ENCODE measurements at places on chromosomes 7 and 10.
A peak's percentile ranks its signal among the peaks of the same experiment; 100 is the strongest.

GRCh38 chr7:30322271-30323005, 38.0 kb downstream of the ZNRF2 start:
- peak; percentile 57 for DNase-seq

DNA sequence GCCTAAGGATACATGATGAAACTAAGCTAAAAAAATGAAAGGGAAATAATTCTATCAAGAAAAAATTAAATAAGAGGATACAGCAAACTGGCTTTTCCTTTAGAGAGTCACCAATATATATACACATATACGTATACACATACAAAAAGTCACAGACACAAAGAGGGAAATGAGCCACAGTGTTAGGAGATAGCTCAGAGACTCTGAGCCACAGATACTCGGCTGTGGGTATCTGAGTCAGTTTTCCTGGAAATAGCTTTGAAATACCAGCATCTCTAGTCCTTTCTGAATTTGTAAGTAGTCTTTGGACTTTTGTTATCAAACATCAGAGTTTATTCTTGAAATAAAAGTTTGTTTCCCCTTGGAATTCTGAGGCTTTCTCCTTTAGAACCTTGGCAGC, 111.8 kb downstream of the TBXAS1 start:
- DNase-seq = no peak

DNA sequence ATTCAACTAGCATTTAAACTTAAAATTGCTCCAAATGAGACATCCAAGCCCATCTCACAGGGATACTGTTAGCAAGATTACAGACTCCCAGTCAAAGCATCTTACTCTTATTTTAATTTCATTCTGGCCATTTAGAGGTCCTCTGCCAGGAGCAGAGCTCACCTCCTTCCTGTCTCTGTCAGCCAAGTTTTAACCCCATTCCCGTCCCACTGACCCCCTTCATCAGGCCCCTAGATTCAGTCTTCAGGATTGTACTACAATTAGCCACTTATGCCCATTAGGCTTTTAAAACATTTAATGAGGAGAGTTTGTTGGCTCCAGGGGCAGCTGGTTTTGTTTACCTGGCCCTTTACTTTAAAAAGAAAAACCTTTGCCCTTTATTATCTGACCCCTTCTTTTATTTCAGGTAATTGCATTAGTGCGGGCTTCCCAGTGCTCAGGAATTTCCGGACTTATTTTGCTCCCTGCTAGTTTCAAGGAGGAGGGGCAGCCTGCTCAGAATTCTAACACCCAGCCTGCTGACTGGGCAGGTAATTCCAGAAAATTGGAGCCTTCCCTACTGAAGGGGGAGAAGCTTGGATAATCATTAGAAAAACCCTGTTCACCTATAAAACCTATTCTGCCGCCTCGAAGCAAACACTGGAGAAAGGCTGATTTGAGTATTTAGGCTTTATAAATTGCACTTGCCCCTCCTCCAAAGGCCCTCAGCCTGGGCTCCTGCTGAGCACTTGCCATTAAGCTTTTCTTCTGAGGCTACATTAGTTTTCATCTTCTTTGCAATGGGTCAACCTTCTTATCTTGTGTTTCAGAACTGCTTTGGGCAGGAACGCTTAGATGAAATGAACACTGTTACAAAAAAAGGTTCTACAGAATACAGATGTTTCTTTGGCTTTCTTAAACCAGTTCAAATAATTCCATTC, 200.5 kb upstream of the HPS1 start:
- DNase-seq = no peak

GRCh38 chr7:129298268-129298893, 73.6 kb downstream of the AHCYL2 start:
- DNase-seq = peak; percentile 53

- DNase-seq = no peak
Measured at GRCh38 chr10:70952401-70952800, 64.0 kb upstream of the PCBD1 start.

GRCh38 chr7:117470777-117471176, 9.0 kb upstream of the CFTR start:
- DNase-seq = no peak

DNA sequence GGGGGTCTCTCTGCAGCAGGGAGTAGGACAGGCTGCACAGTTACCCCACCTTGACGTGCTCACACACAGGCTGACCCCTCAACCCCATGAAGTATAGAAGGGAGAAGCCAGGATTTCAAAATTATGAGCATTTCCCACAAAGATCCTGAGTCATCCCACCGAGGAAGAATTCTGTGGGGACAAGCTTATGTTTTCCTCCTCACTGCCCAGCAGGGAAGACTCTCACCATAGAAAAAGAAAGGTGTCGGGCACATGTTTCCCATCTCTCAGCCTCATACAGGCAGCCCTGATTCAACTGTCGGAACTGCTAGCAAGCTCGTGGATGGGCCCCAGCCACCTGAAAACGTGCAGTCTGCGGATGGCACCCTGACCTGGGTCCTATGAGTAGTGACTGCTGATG, 499.7 kb upstream of the MKI67 start:
- peak; percentile 6 for DNase-seq

DNA sequence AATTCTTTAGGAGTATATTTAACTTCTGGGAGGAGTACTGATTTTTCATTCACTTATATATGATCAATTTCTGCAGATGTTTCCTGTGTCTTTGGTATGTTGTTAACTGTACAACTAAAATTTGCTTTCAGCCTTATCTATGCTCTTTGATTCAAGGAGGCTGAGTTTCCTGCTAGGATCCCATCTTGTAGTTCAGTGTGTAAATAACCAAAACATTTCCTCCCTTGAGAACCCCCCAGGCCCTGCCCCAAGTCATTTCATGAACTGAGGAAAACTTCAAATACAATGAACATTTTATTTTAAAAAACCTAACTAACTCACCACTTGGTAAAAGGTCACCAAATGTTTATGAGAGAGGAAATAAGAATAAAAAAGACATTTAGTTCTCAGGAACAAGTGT, 55.5 kb downstream of the VWA2 start:
- no peak for DNase-seq

DNA sequence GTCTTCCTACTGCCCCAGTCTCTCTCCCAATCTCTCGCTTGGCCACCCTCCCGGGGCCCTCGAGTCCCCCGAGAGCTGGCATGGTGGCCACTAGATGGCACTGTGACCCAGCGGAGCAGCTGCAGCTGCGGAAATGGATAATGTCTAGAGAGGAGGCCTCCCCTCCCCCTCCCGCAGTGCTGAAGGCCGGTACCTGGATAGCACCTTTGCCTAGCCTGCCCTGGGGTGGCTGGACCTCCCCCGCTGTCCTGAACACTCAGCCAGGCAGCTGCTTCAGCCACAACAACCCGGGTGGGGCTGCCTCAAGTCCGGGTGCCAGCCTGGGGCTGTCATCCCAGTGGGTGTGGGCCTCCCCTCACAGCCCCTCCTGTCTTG, 65.2 kb downstream of the GOLGA7B start:
- DNase-seq = peak; percentile 46

- peak; percentile 37 for DNase-seq
Measured at GRCh38 chr10:19929506-19930140, 113.4 kb downstream of the PLXDC2 start.

GRCh38 chr10:33071857-33072256, 113.8 kb upstream of the ITGB1 start:
- no peak for DNase-seq

DNA sequence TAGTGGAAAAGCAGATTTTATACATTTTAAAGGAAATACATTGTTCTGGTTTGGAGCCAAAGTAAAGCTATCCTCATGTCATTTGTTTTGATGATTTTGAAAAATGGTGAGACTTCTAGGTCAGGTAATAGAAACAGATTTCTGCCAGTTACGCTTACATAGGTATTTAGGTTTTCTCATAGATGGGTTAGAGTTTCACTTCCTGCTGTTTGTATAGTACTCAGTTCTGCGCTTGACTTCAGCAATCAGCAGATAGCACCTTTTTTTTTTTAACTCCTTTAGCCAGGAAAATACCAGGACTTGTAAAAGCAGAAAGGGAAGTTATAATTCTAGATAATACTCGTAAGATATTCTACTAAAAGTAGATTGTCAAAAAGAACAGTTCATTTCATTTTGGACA, 209.8 kb upstream of the POM121L12 start:
- DNase-seq = no peak

GRCh38 chr10:126227762-126228134, 160.5 kb downstream of the ADAM12 start:
- DNase-seq = peak; percentile 42

DNA sequence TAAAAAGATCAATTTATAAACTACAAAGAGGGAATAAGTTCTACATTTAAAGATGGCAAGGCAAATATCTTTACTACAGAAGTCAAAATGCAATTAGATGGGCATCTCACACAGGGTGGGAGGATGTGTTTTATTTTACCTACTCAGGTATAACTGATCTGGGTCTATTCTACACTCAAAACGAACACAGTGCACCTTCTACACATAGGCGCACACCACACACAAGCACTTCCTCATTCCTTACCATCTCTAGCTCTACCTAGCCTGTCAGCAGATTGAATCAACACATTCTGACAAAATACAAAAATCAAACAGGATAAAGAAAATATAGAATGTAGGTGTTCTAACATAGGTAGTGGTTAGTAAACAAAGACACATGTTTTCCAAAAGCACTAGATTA, 64.8 kb downstream of the SGCE start:
- no peak for DNase-seq

GRCh38 chr7:47345857-47346298, 236.0 kb downstream of the TNS3 start:
- DNase-seq = no peak

DNA sequence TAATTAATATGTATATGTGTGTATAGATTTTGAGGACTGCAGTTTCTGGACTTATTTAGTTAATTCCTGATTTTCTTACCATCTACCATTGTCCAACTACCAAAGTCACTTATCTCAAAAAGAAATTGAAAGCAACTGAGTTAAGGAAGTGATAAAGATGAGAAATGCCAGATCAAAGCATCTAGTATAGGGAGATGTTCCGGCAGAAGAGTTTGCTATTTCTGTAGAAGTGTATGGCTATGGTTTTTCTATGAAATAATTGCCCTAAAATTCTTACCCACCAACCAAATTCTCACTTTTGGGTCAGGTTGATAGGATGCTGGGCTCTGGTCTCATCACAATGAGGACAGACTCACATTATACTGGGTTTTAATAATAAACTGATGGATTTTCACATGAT, 64.0 kb upstream of the RAB11FIP2 start:
- no peak for DNase-seq

DNA sequence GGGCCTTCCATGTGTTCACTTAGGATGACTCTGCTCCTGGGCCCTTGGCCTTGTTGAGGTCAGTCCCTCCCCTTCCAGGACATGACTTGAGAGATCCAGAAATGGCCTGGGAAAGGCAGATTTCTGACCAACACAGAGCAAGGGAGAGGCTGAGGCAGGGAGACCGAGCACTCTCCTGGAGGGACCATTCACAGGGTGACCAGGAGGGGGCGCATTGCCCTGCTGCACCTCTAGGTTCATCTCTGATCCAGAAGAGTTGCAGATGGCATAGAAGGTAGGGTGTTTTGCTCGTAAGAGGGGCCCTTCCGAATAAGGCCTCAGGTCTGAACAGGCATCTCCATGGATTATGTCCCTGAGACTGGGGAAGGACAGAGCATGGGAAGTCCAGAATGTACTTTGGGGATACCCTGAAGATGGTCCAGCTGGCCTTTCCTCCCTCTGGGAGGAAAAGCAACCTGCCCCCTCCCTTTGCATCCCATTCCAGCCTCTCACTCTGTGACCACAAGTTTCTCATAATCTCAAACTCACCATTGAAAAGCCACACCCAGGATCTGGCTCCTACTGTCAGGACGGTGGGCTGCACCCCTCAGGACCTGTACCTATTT, 6.6 kb downstream of the DMBT1 start:
- peak; percentile 32 for DNase-seq

DNA sequence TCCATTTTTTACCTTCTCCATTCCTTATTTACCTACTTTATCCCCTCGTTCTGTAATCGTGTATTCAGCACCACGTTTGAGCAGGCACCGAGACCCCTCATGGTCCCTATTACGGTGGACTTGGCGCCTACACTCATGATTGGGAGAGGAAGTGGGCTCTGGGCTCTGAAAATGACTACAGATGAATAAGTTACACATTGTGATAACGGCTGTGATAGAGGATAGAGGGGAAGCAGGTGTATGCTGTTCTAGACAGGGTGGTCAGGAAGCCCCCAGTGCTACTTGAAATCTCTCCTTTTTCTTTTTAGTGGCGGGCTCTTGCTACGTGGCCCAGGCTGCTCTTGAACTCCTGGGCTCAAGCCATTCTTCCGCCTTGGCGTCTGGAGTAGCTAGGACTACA, 59.8 kb downstream of the CAMK1D start:
- no peak for DNase-seq

- no peak for DNase-seq
Measured at GRCh38 chr7:98470485-98471240, 69.8 kb upstream of the BAIAP2L1 start.

DNA sequence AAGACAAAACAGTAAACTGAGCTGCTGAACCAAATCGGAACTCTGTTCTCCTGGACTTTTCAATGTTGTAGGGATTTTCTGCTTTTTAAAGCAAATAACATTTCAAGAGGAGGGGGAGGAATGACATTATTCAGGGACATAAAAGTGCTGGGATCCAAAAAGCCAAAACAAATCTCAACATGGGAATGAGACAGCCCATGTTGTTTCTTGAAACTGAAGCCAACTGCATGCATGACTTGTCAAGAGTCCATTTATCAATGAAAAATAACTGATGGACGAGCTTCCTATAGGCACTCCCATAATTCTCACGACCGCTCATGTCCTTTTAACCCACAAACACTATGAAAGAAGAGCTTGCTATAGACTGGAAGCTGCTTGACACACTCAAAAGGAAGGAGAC, 27.8 kb downstream of the FAM53B start:
- no peak for DNase-seq

GRCh38 chr7:157574120-157574825, 237.5 kb downstream of the DNAJB6 start:
- DNase-seq = no peak

DNA sequence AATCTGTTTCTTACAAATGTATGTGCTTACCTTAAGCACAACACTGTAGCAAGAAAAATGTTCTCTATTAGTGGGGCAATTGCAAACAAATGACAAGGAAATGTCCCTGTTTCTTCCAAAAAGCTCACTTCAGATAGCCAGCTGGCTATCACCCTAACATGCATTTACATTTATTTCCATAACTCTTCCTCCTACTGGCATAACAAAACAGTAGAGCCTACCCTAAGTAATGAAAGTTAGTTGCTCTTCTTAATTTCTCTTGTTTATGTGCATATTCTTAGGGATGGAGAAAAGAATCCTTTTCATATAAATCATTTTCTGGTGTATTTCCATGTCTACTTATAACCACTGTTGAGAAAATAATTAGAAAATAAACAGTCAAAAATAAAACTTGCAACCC, 100.4 kb downstream of the SGMS1 start:
- no peak for DNase-seq

GRCh38 chr10:58140691-58141347, 126.9 kb downstream of the IPMK start:
- no peak for DNase-seq

GRCh38 chr7:134246761-134247160, 70.0 kb downstream of the SLC35B4 start:
- DNase-seq = no peak

- peak; percentile 33 for DNase-seq
Measured at GRCh38 chr7:41792120-41792519, 89.2 kb upstream of the INHBA start.

Data from M059J (cell line).